ENCODE measurements at places on chromosomes 2 and 18.
A peak's percentile ranks its signal among the peaks of the same experiment; 100 is the strongest.

- DNase-seq, result no peak
Measured at GRCh38 chr2:43029186-43029585, 197.2 kb downstream of the ZFP36L2 start.

DNA sequence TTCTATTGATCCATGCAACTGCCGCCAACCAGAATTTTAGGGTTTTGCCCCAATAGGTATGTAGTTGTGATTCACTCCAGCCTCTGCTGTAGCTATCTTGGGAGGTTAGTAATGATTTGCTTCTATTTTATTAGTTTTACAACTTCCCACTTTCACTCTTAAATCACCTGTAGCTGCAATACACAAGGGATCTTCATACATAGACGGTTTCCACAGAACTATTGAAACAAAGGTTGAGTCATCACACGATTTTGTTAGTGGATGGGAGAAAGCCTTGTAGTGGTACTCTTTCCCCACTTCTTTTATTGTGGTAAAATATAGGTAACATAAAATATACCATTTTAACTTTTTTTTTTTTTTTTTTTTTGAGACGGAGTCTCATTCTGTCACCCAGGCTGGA is 104.2 kb upstream of the SPRED2 start:
- no peak for DNase-seq

DNA sequence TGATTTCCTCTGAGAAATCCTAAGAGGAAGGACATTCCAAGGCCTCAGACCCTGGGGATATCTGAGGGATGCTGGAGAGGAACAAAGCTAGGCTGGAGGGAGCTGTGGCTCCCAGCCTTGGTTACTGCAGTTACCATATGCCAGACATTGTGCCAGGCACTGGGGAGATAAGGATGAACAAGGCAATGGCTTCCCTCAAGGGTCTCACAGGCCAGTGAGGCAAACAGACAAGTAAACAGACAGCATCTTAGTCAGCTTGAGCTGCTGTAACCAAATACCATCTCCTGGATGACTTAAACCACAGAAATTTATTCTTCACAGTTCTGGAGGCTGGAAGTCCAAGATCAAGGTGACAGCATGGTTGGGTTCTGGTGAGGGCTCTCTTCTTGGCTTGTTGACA is 91.8 kb downstream of the SKA1 start:
- DNase-seq, result no peak

DNA sequence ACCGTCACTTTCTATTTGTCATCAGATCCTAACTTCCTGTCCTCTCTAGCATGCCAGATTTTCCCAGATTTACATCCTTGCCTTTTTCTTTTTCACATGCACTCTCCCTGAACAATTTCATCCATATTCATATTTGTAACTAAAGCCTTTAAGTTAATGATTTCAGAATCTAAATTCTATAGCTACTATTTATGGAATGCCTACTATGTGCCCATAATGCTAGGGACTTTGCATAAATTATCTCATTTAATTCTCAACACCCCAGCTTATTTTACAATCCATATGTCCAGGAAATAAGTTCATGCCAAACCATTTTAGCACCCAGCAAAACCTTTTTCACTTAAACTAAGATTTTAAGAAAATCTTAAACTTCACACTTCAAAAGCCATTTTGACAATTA is 531.9 kb downstream of the NUP35 start:
- DNase-seq, result no peak

DNA sequence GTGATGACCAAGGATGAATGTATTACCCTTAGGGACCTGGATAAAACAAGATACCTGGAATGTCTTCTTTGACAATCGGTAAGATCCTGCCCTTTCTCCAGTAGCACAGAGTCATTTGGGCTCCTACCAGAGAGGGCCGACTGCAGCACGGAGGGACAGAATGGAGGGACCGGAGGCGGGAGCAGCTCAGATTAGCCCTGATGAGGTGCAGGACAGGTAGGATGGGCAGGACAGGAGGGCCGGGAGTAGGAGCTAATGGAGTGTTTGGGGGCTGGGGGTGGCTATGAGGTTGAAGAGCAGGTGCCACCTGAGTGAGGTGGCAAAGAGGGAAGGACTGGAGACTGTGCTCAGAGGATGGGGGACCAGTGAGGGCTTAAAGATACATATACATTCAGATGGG is 9.9 kb upstream of the PRELID3A start:
- no peak for DNase-seq

DNA sequence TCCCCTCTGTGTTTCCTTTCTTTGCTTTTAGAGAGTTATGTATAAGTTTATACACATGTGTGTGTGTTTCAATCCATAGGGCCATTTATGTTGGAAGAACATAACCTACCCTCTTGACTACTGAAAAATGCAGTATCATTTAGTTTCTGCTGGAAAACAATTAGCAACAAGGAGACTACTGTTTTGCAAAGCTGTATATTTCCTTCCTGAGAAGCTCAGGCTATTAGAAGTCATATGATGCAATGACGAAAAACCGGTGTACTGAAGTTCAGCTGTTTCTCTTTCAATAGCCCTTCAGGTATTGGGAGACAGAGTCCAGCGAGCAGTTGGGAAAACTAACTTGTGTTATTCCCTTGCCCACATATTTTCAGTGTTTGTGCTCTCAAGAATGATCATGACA is 447.7 kb upstream of the GYPC start:
- DNase-seq, result no peak

DNA sequence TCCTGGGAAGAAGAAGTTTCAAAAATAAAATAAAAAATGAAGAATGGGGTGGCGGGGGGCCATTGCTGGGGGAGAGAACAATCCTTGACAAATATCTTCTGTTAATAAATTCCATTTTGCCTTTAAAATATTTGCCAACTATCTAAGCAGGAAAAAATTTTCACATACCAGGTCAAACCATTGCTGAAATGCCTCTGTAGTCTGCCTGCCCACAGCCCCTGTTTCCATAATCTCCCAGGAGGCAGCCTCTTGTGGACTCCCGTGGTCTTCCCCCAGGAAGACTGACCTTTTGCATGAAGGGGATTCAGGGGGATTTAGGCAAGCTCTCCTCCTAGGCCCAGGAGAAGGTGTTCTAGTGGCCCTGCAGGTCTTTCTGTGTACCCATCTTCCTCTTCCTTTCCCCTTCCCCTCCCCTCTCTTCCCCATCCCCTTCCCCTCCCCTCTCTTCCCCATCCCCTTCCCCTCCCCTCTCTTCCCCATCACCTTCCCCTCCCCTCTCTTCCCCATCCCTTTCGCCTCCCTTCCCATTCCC is 61.0 kb downstream of the RPL37A start:
- no peak for DNase-seq

- DNase-seq, result no peak
Measured at GRCh38 chr2:234102112-234102511, 51.6 kb downstream of the SPP2 start.

- DNase-seq, result no peak
Measured at GRCh38 chr2:127429291-127429690, 11.1 kb downstream of the PROC start.

- DNase-seq, result no peak
Measured at GRCh38 chr2:65913813-65914212, 481.4 kb upstream of the SPRED2 start.

DNA sequence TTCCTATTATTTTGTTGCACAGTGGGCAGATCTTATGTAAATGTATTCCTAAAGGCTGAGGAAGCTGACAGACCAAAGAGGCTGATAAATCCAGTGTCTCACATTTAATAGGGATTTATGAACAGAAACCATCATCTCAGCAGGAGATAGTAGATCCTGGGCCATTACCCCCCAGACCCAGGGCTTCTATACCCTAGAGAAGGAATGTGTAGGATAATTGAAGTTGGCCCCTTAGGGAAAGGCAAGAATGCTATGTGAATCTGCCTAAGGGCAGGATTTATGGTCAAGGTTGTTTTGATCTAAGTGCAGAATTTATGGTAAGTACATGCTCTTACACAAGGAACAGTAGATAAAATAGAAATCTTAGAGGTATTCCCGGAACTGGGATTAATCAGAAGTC is 29.0 kb downstream of the RPL37A start:
- DNase-seq, result no peak

DNA sequence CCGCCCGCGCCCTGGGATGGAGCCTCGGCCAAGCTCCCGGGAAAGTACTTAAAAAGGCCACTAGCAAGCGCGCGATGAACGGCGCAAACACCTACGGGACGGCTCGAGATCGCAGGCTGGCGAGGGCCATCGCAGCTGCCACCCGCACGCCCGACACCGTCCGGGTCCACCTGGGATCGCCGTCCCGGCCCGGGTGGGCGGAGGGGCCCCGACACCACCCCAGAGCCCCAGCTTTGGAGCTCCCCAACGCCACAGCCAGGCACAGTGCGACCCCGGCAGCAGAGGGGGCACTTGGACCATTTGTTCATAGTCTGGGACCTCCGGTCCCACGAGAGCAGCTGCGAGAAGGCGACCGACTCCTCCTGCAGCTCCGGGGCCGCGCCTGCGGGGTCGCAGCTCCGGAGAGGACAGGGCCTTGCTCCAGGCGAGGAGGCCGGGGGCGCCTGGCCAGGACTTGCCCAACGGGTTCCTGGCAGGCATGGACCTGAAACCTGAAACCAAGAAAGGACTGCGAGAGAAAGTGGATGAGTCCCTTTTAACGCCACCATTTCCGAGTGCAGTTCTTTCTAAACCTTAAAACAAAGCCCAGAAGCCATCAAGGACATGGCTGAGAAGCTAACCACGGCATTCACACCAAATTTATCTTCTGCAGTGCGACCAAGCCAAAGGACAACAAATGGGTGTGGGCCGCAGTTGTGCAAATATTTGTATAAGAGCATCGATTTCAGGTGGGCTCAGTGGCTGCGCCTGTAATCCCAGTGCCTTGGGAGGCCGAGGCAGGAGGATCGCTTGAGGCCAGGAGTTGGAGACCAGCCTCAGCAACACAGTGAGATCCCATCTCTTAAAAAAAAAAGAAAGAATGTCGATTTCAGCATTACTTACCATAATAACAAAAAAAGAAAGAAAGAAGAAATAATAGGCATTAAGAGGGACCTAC is 54.0 kb upstream of the IMP4 start:
- DNase-seq, result peak; percentile 68

- DNase-seq, result no peak
Measured at GRCh38 chr2:182506606-182507005, 79.8 kb upstream of the PDE1A start.

GRCh38 chr2:2981000-2981399 is 396.6 kb downstream of the EIPR1 start:
- no peak for DNase-seq

- no peak for DNase-seq
Measured at GRCh38 chr2:23628926-23629771, 244.2 kb downstream of the KLHL29 start.

GRCh38 chr2:203018181-203018580 is 3.5 kb downstream of the NBEAL1 start:
- no peak for DNase-seq

DNA sequence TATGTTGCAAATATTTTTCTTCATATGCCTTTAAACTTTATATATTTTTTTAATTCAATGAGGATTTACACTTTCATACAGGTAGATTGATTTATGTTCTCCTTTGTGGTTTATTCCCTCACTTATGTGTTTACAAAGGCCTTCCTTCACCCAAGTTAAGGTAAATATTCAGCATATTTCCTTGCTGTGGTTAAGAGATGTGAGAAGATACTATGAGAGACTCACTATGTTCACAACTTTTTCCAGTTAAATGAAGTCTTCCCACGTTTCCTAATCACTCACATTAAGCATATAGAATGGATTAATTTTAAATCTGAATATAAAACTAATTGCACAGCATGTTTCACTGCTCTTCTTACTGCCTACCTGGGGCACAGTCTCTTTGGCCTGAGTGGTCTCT is 597 bp downstream of the PECR start:
- DNase-seq, result no peak

GRCh38 chr2:2747797-2748301 is 416.8 kb upstream of the MYT1L start:
- DNase-seq, result no peak

DNA sequence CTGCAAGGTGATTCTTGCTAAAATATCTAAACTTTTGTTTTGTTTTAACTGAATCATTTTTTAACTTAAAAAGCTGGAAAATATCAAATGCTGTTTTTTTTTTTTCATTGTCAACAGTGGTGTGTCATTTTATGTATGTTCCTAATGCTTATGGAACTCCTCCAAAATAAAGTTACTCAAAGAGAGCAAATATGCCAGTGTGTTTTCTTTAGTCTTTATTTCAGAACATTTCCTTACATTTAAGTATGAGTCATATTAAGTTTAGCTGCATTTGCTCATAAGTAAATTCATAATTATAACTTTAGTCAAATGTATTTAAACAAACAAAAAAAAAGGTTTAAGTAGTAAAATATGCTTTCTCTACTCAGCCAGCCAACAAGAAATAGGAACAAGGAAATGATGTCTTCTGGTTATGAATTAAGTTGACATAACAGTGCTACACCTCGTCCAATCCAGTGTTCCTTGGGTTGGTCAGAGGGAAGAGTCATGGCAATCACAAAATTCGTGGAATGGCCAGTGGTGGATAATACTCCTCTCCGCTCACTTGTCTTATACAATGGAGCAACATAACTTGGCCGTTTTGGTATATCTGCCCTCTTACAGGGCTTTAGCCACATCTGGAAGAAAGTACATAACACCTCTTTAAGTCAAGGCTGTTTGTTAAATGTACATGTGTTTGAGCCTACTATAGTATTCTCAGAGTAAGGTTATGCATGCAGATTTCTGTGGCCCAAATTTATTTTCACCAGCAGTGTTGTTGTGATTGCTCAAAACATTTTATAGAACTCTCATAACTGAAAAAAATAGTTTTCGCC is 80.7 kb downstream of the SLC39A10 start:
- no peak for DNase-seq

- no peak for DNase-seq
Measured at GRCh38 chr2:150812066-150812465, 324.6 kb upstream of the RND3 start.

- DNase-seq, result no peak
Measured at GRCh38 chr2:144137705-144138428, 382.1 kb downstream of the ZEB2 start.

- DNase-seq, result no peak
Measured at GRCh38 chr2:180291060-180291459, 284.0 kb upstream of the CWC22 start.

DNA sequence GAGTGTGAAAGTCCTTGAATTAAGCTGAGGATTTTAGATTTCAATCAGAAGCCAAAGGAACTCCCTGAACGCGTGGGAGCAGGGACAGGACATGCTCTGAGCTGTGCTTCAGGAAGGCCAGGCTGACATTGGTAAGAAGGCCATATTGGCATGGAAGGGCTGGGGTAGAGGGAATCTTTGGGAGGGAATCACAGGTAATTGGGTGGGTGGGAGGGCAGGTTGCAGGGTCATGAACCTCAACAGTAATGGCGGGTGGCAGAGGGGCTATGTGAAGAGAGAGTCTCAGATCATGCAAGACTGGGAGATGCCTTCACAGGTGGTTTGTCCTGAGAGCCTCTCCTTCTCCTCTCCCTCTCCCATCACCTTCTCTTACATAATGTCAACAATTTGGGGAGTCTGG is 18.6 kb upstream of the CELF4 start:
- DNase-seq, result no peak

- no peak for DNase-seq
Measured at GRCh38 chr18:36419900-36420531, 122.5 kb downstream of the FHOD3 start.

- no peak for DNase-seq
Measured at GRCh38 chr2:126945118-126945517, 46.4 kb downstream of the TEX51 start.

Measured in H1 (cell line).